ENCODE measurements at places on chromosomes 4 and X.

GRCh38 chr4:79575709-79576428 is 167.8 kb upstream of the GK2 start:
- no peak for DNase-seq

DNA sequence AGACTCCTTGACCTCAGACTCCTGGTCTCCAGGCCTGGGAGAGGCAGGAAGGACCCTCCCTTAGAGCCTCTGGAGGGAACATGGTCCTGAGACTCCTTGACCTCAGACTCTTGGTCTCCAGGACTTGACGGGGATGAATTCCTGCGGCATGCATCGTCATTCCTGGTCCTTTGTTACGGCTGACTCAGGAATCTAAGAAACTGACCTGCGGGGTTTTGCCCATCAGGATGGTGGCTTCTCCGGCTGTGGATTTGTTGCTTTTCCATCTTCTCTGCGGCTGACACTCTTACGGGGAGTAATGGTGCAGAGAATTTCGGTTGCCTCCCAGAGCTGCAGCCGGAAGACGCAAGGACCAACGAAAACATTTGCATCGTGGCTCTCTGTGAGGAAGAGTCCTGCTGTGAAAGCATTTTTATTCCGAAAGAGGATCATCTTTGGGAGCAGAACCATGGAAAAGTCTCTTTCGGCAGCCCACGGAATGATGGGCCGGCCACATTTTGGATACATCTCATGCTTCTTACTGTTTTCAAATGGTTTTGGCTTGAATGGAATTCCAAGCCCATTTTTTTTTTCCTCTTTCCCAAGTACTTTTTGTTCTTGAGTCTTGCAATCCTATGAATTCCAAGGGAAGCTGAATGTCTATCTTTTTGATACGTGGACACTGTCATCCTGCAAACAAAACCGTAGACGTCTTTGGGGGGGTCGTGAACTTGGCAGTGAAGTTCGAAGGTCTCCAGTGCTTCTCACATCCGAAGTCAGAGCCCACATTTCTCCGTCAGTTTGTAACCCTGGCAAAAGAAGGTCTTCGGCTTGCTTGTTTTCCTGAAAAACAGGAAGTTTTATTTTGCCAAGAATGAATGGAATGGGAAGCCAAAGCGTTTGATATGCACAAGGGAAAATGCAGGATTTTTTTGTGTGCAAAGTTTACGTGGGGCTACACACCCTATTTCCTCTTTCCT is 36.5 kb downstream of the SHOX start:
- peak; percentile 88 for DNase-seq

DNA sequence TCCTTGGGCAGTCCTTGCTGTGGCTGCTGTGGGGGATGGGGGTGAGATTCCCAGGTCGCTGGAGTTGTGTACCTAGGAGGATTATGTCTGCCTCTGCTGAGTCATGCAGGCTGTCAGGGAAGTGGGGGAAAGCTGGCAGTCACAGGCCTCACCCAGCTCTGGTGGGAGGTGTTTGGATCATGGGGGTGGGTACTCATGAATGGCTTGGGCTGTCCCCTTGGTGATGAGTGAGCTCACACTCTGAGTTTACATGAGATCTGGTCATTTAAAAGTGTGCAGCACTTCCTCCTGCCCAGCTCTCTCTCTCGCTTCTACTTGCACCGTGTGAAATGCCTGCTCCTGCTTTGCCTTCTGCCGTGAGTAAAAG is 24.6 kb upstream of the PDLIM3 start:
- peak; percentile 43 for DNase-seq

- DNase-seq: no peak
These were observed 63.5 kb downstream of the ENPP6 start for GRCh38 chr4:184154199-184154598.

GRCh38 chr4:89109841-89110540 is 1.3 kb upstream of the TIGD2 start:
- peak; percentile 7 for DNase-seq

GRCh38 chr4:67885762-67886161 is 2.0 kb upstream of the TMPRSS11D start:
- DNase-seq: peak; percentile 95

GRCh38 chr4:79588679-79589078 is 180.7 kb upstream of the GK2 start:
- peak; percentile 16 for DNase-seq

DNA sequence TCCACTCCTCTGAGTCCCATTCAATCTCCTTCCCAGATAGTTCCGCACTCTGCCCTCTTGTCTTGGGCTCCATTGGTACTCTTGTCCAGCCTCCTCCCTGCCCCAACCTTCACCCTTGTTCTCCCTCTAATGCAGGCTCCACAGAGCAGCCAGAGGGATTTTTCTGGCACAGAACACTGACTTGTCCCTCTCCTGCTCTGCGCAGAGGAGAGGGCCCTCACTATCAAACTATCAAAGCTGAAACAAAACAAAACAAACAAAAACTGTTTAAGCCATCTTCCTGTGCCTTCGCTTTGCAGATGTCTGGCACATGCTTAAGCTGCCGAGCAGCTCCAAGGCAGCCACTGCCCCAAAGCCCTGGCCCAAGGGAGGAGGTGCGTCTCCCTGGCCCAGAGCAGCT is 2.9 kb downstream of the CNGA2 start:
- no peak for DNase-seq

GRCh38 chr4:105149771-105150170 is 3.1 kb downstream of the TET2 start:
- no peak for DNase-seq

DNA sequence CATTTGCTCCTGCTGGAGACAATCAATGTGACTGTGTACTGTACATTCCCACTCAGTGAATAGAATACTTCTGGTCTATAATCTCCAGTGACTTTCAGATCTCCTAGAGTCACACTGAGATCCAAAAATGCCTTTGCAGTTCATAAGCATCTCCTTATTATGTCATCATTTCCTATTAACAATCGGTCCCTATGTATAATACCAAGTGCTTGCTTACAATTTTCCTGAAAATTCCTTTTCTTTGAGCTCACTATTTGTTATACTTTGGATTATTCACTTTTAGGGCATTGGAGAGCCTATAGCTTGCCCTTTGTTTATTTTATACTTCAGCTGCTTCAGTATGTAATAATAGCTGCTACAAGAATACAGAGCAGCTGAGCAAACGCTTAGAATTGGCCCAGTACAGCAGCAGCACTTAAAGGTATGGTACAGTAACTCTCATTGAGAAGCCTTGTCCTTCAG is 313.0 kb downstream of the DCTD start:
- DNase-seq: peak; percentile 81

GRCh38 chr4:55330241-55330640 is 15.8 kb upstream of the SRD5A3 start:
- DNase-seq: peak; percentile 8

DNA sequence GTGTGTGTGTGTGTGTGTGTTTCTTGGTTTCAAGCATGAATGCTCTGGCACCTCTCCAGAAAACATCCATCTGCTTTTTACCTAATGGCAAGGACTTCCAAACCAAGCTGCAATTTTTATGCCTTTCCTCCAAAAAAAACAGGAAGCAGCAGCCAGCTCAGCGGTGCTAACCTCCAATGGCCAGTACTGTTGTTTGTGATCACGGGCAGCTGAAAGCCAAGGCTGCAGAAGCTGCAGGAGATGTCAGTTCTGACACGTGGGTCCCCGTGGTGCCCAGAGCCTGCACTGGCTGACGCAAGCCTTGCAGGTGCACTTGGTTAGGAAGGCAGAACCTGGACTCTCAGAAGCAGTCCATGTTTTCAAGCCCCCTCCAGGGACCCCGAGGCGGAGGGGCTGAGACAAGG is 313.6 kb upstream of the DDX53 start:
- peak; percentile 42 for DNase-seq

- peak; percentile 32 for DNase-seq
These were observed 209.3 kb downstream of the UGT8 start for GRCh38 chr4:114807759-114808404.

DNA sequence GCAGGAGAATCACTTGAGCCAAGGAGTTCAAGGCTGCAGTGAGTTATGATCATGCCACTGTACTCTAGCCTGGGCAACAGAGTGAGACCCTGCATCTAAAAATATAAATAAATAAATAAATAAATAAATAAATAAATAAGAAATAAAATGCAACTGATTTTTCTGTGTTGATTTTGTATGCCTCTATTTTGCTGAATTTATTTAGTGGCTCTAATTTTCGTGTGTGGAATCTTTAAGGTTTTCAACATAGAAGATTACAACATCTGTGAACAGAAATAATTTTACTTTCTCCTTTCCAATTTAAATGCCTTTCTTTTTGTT is 30.9 kb upstream of the ABCG2 start:
- no peak for DNase-seq
